ENCODE measurements at places on chromosomes 16 and 17.

DNA sequence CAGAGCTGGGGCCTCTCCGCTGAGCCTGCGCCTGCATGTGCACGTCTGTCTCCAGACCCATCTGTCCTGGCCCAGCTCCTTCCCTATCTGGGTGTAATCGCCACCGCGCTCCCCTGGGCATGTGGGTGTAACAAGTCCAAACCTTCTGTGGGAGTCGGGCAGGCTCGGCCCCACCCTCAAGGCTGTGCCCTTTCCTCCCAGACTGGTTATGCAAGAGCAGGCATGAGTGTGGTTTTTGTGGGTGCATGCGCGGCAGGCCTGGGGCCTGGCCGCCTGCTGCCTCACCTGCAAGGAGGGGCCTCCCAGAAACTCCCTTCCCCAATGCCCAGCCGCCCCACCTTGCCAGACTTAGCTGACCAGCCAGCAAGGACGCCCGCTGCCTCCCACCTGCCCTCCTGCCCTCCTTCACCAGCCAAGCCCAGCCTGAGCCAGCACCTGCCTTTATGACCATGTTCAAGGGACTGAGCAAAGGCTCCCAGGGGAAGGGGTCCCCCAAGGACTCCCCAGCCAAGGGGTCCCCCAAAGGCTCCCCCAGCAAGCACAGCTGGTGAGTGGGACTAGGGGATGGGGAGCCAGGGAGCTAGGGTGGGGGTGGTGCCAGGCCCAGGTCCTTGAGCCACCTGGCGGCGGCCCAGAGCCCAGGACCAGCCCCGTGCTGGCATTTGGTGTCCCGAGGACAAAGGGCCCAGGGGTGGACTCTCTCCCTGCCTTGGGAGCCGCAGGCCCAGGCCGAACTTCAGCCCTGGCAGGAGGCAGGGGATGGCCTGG, at the start of gene EVPLL:
TSS of gene EVPLL (plus strand) at position 342 of the 768 bp plus-strand sequence. CDS start 3,160 bp downstream, outside the sequence.
- DNase-seq, result no peak

DNA sequence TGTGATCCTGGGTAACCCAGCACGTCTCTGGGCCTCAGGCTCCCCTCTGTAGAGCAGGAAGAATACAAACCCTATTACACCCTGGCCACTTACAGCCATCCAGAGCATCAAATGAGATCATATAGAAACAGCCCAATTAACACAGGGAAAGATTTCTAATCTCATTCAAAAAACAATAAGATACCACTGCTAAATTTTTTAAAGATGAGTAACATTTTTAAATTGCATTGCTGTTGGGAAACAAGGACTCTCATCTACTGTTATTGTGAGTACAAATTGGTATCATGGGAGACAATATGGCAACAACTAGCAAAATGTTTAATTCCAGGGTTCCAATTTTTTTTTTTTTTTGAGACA, 41.1 kb downstream of the SRL start:
- no peak for DNase-seq

DNA sequence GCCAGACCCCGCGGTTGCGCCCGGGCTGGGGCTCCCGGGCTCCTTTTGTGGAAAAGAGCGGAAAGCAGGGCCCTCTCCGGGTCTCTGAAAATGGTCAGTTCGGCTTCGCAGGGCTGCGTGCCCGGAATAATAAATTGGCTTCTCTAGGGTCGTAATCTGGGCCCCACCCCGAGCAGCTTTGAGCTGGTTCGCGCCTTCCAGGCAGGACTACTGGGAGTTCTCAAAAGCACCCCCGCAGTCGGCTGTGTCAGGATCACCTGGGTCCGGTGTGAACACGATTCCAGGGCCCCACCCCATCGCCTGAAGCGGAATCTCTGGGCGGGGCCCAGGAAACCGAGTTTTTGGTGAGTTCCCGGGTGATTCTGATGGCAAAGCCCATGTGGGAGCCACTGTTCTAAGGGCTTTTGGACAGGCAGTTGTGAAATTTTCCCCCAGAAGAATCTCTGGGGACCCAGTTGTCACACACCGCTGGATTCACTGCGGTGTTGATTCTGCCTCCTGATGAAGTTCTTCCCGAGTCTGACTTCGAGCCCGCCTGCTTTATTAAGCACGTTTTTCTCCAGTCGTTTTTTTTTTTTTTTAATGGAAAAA, 77.0 kb downstream of the MRC2 start:
- no peak for DNase-seq

DNA sequence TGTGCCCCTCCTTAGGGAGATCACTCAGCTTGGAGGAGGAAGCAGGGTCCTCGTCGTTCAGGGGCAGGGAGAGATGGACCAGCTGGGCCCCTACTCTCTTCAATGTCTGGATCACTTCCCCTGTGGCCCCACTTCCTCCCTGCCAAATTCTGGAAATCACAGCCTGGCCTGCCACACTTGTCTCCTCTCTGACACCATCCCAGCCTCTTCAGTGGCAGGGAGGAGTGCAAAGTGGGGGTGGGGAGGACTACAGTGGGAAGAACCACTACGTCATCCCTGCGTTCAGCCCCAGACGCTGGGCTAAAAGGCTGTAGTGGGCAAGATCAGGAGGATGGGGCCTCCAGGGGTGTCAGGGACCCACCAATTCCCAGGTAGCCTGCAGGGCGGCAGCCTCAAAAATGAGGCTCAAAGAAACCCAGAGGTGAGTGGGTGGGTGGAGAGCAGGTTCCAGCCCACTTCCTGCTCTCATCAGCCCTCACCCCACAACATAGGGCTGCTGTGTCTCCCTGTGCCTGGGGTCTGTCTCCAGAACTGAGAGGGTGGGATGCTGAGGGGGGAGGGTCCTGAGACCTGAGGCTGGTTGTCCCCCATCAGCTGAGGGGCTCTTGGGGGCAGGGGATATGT, 25.0 kb upstream of the TAC4 start:
- DNase-seq, result no peak

DNA sequence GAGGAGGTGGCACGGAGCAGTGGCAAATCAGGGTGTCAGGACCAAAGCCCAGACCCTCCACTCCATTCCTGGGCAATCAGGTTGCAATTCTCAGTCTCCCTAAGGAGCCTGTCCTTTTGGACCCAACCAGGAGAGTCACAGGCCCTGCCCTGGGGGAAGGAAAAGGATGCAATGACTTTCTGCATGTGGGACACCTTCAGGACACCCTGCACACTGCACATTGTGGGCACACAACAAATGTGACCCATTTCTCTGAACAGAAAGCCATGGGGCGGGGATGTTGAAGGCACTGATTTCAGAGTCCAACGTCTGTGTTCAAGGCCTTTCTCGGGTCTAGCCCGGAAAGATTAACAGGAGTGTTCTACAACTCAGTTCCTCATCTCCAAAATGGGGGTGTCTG, 286.2 kb upstream of the FOXF1 start:
- no peak for DNase-seq

- DNase-seq, result no peak
Observed at GRCh38 chr16:65195998-65196397, 74.1 kb upstream of the CDH11 start.

DNA sequence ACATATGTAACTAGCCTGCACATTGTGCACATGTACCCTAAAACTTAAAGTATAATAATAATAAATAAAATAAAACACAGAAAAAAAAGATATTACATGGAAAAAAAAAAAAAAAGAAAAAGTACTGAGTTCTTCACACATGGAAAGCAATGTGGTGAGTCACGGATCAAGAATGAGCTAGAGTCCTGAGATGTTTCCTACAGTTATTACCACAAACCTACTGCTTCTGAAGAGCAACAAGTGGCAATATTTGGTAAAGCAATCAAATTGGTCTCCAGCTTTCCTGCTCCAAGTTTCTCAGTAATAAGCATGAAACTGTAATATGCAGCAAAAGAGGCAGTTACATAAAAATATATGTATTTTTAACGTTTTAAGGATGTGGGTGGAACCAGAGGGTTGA, 223.3 kb upstream of the SALL1 start:
- peak; percentile 72 for DNase-seq

GRCh38 chr17:28466521-28467048, 6.9 kb upstream of the SLC13A2 start:
- DNase-seq, result no peak

DNA sequence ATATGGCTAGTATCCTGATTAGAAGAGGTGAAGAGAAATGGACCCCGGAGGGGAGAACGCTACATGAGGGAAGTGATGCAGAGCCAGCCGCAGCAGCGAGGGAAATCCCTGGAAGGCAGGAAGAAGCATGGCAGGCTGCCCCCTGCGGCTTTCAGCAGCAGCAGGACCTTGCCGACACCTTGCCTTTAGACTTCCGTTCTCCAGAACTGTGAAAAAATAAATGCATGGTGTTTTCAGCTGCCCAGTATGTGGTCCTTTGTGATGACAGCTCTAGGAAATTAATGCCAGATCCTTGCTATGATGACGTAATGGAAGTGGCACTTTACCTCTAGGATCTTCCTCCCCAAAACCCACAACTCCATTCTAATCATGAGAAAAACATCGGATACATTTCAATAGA, 9.7 kb upstream of the ZFP1 start:
- no peak for DNase-seq

All from AG09309 (cell line).